NCI-H1436 (cell line): ENCODE measurements at places on chromosomes 1 and 21.

DNA sequence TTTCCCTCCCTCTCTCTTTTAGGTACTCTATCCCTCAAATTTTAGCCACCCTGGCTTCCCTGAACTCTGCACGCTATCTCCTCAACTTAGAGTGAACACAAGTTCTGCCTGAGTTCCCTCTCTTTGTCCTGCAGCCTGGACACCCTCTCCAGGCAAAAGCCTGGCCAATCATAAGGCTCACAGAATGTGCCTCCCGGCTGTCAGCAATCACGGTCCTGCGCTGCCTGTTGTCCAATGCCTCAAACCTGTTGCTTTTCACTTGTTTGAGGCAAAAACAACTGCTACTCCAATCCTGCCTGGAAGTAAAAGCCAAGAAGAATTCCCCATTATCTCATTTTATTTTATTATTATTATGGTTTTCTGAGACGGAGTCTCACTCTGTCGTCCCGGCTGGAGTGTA is 66.1 kb downstream of the LGR6 start:
- no peak for DNase-seq

DNA sequence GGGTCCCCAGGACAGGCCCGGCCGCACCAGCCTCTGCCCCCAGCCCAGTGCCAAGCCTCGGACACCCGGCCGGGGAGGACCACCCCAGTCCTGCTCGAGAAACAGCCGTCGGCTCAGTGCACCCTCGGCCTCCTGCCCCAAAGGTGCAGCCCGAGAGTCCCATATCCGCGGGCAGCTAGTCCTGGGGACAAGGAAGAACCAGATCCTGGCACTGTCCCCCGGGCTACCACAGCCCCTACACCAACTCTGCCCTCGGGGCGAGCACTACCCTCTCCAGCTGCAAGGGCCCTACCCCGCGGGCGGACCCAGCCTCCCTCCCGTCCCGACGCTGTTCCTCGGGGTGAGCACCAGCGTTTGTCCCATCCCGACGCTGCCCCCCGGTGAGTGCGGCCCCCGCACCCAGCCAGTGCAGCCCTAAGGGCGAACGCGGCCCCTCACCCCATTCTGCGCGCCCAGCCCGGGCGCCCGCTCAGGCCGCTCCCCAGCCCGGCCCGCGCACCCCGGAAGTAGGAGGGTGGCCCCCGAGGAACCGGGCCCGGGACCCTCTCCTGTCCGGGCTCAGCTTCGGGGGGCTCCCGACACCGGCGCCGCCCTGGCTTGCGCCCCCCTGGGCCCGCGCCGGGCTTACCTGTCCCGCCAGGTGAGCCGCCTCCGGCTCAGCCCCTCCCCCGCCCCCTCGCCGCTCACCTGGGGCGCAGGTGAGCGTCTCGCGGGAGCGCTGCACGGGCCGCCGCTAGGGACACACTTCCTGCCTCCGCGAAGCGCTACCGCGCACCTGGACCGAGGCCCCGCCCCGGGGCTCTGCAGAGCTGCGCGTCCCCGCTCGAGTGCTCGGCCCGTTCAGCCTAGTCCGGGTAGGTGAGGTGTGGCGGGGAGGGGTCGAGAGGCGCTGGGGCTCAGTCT is at the start of gene KDF1:
KDF1 (minus strand) TSS at position 747 of the 903 bp plus-strand sequence. CDS start 8,088 bp downstream, outside the sequence.
- peak; percentile 69 for DNase-seq

DNA sequence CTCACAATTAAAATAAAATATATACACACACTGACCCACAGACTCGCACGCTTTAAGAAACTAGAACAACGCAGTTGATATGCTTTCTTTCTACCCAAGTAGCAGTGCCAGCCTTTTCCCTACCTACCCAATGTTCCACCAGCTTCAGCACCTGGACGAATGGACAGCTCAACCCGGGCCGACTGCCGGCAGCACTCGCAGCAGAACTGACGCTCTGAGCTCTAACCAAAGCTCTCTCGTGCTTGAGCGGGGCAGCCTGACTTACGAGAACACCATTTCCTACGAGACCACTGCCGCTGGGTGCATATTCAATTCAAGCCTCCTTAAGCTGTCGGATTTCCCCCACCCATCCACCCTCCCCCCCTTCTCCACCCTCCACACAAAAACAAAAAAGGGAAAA is 127.4 kb upstream of the DPYD start:
- DNase-seq, result peak; percentile 62

DNA sequence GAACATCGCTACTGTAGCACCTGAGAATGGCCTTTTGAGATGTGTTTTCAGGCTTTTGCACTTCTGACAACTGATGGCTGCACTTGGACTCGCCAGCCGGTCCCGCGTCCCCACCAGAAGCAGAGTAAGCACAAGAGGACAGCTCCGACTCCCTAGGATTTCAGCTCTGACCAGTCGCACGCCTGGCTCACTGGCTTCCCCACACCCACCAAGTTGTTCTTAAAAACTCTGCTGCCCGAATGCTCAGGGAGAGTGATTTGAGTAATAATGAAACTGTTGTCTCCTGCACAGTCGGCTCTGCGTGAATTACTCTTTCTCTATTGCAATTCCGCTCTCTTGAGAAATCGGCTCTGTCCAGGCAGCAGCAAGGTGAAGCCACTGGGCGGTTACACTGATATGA is 40.2 kb upstream of the NLRP3 start:
- DNase-seq, result no peak

DNA sequence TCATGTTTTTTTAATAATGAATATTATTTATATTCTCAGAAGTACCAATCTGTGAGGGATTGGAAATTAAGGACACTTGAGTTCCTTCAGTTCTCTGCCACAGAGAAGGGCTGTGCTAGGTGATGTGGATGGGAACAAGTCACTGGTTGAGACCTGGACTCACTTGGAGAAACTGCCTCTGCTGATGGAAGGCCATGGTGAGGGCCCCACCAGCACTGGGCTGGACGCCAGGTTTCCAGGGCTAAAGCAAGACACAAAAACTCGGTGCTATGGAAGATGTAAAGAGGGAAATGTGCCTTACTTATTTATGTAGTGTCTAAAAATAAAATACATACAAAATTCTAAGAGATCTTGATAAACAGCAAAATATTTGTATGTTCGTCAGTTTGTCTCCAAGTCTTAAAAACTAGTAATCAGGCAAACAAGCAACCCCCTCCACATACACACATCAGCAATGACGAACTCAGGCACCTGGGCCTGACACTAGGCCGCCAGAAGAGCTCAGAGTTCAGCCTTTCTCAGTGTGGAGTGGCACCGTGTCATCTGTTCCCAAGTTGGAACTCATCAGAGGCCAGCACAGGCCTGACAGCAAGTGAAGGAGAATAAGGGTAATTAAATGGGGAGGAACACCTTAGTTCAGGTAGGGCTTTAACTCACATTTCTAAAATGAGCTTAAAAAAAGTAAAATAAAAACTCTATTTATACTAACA is 19.6 kb downstream of the SIPA1L2 start:
- no peak for DNase-seq

GRCh38 chr1:219220945-219221344 is 47.3 kb downstream of the LYPLAL1 start:
- DNase-seq, result no peak

DNA sequence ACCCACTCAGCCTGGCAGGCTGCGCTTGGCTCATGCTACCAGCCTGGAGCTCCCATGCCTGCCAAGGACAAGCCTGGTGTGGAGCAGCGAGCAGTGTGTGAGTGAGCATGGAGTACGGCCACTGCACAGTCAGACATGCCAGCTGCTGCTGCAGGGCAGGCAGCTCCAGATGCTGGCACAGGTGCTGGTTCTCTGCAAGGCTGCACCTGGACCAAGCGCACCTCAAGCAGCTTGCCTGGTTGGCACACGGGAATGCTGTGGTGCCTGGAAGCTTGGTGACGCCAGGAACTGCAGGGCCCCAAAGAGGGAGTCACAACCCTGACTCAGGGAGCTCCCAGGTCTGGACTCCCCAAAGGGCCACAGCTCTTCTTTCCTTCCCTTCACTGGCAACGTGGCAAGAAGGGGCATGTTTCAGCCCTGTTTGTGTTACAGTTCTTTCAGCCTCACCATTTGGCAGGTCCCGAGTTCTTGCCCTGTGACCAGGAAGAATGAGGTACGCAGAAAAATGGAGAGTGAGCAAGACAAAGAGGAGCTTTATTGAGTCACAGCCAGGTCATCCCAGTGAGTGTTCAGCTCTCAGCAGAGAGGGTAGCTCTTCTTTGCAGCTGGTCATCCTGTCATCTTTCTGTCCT is 26.1 kb downstream of the ACOT7 start:
- no peak for DNase-seq

GRCh38 chr1:85015826-85016225 is 18.9 kb upstream of the MCOLN2 start:
- DNase-seq, result no peak

DNA sequence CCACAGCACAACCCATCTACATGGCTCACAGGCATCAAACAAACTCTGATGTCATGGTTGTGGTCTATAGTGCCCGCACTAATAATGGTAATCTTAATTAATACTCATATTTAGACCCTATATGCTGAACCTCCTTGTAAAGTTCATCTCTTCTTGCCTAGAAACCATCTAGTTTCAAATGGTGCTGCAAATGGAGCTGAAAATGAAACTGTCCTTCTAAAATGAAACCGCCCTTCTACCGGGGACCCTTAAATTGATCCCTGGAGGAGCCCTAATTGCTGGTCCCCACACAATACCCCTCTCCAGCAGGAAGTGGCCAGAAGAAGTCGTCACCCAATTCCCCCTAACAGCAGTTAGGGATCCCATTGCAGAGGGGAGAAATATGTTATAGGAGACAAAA is 612.6 kb downstream of the MRPL39 start:
- DNase-seq, result no peak

GRCh38 chr1:39926343-39926793 is 24.7 kb upstream of the MYCL start:
- no peak for DNase-seq

DNA sequence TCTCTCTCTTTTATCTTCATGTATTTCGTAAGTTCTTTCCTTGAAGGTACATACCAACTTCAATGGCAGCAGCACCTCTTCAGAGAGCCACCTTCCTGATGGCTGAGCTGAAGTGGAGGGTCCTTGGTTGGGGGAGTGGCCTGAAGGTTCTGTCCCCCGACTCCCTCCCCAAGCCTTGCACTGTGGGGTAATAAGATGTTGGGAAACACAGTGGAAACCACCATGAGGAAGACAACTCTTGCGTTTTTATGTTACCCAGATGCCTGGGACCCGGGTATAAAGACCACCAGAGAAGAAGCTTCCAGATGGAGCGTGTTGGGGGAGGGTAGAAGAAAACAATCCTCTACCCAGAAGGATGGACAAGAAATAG is 794 bp downstream of the KRTAP12-3 start:
- no peak for DNase-seq

GRCh38 chr1:244628789-244629188 is 24.1 kb upstream of the DESI2 start:
- DNase-seq, result no peak

- DNase-seq, result no peak
Observed at GRCh38 chr1:24486331-24487065, 16.1 kb upstream of the RCAN3 start.

GRCh38 chr1:206951318-206952100 is 5.2 kb upstream of the PIGR start:
- DNase-seq, result no peak

DNA sequence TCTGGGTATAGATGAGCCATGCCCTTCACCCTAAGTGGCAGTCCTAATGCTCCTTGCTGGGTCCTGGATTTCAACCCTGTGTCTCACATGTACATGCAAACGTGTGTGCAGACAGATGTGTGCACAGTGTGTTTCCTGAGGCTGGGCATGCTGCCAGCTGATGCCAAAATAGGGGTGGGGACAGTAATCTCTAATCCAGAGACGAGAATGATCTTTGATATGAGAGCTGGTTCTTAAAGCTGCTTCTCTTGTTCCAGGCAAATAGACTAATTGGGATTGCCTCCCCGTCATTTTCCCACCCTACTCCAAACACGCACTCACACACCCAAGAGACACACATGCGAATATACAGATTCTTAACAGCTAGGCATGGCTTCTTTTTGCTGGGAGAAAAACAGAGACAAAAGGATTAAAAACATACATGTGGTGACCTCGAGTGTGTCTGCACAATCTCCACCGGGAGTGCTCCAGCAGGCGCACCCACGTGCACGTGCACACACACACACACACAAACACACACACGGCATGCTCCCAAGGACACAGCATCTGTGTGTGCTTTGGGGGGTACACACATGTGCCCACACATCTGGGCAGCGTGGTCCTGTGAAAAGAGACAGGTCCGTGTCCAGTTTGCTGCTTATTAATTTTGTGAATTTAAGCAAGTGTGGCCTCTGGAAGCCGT is 102.1 kb upstream of the ZBTB40 start:
- no peak for DNase-seq

GRCh38 chr1:64403331-64403730 is 66.6 kb upstream of the CACHD1 start:
- no peak for DNase-seq

GRCh38 chr1:97034651-97035050 is 313.1 kb downstream of the PTBP2 start:
- no peak for DNase-seq

DNA sequence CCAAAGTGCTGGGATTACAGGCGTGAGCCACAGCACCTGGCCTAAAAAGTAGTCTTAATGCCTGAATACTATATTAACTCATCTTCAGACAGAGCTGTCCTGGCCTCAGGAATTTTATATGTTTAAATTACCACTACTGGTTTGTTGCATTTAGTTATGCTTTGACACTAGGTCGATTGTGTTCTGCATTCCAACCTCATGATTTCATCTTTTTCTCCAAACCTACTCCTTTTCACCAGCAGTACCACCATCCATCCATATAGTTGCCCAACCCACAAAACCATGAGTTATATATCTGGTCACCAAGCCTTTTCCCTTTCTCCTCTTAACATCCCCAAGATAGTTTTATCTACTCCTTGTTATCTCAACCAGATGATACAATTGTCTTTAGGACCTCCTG is 22.6 kb downstream of the FMO5 start:
- DNase-seq, result no peak

DNA sequence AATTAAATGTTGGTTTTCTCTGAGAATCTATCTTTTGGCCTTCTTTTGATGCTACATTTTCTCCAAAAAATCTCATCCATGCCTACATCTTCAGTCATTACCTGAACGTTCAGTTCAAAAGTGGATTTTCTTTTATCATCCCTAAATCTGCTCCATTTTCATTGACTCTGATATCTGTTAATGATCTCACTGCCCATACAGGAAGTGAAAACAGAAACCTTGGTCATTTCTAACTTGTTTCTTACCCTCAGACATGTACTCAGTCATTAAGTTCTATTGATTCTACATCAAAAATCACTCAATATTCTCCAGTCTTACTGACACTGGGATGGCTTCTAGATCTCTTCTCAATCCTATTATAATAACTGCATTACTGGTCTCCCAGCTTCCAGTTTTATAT is 22.7 kb downstream of the PRKACB start:
- DNase-seq, result no peak

DNA sequence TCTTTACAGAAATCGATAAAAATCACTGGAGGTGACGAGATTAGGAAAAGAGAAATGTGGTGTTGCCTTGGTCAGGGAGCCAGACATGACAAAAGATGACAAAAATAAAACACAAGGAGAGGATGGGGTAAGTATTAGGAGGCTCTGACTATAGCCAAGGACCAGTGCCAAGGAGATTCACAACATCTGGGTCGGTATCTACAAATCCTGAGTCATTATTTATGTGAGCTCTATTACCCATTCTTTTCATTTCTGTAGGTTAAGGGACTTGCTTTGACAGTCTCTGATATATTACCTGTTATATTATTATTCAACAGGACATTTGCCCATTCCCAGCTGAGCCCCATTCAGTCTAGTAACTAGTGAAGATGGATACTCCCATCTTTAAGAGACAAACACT is 120.8 kb downstream of the TYW3 start:
- DNase-seq, result no peak

GRCh38 chr1:224193319-224193966 is 10.4 kb downstream of the DEGS1 start:
- no peak for DNase-seq

- DNase-seq, result no peak
Observed at GRCh38 chr1:41642922-41643821, 158.7 kb upstream of the EDN2 start.
